ENCODE measurements at places on chromosomes 11 and 22. TPM values are rescaled to one million over a fixed set of nuclear protein-coding genes. Genes with fewer than 3 reads are reported as not detected.

- no peak for DNase-seq
These were observed 43.0 kb upstream of the KLHL35 start for GRCh38 chr11:75475767-75476650.

GRCh38 chr22:49393526-49393925 is 434.1 kb downstream of the BRD1 start:
- no peak for DNase-seq

DNA sequence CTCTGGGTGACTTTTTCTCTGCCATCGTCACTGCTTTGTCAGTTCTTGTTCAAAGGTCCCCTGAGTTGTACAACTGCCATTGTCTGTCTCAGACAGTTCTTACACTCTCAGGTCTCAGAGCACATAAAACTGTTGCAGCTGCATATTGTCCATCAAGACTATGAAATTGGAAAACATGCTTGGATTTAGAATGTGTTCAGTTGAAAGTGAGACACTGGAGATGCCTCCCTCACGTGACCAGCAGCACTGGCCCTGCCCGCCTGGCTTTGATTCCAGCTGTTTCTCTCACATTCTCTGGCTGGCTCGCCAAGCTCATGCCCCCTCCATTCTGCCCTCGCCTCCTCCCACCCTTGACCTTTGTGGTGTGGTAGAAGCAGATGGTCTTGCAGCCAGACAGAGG is 244.2 kb downstream of the NTM start:
- no peak for DNase-seq

DNA sequence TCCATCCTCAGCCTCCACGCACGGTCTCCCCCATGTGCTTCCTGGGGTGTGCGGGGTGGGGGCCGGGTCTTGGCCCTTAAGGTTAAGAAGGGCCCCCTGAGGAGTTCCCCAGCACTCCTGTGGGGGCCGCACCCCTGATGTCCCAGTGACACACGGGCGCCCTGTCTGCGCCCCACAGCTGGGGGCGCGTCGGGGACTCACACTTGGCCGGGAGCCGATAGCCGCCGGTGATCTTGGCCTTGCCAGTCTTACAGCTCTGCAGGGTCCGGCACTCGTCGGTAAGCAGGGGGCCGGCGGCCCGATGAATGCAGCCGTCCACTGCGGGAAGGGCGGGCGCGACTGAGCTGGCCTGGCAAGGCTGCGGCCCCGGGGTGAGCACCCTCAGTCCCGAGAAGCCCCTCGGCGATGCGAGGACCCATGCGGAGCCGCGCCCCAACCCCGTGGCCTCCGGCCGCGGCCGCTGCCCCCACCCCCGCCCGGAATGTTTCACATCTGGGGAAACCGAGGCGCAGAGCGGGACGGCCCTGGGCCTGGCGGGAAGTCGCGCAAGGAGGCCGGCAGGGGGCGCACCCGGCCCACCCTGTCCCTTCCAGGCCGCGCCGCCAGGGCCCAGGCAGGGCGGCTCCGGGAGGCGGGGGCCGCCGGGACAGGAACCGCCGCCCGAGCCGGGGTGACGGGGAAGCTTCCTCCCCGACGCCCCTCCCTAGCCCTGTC is 13.9 kb downstream of the OTUB1 start:
- DNase-seq: peak; percentile 66

Gene PLET1
- total RNA-seq: not detected

Gene SCUBE1
- total RNA-seq: 0.08 TPM

Gene LMO2
- total RNA-seq: 0.57 TPM
